ENCODE measurements at places on chromosomes 13 and 19.

GRCh38 chr13:73898276-73898675, 235.9 kb downstream of the KLF12 start:
- no peak for DNase-seq

DNA sequence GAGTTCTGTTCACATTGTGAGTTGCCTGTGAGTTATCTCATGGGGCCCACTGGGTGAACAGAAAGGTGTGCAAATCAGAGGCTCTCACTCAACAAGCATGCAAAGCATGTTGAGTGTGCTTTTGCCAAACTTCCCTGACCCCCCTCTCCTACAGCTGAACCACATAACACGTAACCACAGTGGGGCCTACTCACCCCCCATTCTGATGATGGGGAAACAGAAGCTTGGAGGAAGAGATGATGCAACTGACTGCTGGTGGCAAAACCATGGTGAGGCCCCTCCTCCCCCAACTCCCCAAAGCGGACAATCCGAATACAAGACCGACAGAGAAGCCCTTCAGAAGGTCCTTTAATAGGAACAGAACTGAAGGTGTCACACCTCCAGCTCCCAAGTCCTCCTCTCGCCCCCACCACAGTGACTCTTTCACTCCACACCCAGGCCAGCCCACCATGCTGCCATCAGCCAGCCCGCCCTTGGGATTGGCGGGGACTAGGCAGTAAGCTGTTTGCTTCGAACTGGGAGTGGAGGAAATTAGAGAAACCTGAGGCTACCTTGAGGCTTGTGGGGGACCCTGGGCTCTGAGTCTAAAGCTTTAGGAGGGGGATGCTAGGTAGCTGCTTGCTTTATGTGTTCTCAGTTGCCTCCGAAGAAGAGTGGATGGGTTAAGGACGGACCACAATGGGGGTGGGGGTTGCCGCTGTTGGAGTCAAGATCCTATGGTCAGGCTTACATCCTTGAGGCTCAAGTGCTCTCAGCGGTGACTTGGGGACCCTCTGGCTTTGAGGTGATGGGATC, 3.8 kb downstream of the ZNF784 start:
- DNase-seq = no peak

DNA sequence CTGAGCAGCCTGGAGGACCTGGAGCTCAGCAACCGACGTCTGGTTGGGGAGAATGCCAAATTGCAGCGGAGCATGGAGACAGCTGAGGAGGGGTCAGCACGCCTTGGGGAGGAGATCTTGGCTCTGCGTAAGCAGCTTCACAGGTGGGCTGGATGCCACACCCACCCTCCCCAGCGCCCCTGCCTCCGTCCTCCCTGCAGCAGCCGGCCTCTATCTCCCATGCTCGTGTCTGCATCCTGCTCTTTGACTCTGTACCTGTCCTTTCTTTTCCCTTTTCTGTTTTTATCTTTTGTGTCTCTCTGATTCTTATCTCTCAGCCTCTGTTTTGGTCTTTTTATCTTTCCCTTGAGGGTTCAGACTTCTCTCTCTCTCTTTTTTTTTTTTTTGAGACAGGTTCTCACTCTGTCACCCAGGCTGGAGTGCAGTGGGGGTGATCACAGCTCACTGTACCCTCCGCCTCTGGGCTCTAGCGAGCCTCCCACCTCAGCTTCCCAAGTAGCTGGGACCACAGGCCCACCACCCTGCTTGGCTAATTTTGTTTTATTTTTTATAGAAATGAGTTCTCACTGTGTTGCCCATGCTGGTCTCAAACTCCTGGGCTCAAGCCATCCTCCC, 10.1 kb downstream of the KASH5 start:
- no peak for DNase-seq

DNA sequence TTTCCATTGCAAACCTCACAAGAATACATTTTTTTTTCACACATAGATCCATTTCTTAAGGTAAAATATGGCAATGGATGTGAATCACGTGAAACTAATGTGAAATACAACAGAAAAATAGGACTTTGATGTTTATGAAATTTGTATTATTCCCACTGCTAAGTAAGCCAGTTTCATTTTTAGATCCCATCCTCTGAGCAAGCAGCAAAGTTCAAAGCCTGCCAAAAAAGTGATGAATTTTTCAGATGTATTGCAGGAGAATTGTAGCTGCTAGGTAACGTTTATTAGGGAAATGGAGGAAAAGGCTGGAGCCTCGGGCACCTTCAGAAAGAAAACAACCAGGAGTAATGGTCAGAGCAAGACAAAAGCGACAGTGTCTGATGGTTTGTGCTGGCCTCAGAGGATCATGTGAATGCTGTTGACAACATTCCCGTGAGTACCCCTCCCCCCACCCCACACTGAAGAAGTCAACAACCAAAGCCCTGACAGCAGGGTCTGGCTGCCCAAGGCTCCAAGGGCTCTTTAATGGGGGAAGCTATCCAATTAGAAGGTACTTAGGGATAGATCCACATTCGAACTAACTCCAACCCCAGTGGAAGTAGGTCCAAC, 95.5 kb downstream of the OXGR1 start:
- DNase-seq = no peak

- no peak for DNase-seq
Observed at GRCh38 chr19:38247126-38247525, 9.0 kb downstream of the PPP1R14A start.

GRCh38 chr19:18669524-18669817, 14.0 kb upstream of the CRTC1 start:
- DNase-seq = no peak

DNA sequence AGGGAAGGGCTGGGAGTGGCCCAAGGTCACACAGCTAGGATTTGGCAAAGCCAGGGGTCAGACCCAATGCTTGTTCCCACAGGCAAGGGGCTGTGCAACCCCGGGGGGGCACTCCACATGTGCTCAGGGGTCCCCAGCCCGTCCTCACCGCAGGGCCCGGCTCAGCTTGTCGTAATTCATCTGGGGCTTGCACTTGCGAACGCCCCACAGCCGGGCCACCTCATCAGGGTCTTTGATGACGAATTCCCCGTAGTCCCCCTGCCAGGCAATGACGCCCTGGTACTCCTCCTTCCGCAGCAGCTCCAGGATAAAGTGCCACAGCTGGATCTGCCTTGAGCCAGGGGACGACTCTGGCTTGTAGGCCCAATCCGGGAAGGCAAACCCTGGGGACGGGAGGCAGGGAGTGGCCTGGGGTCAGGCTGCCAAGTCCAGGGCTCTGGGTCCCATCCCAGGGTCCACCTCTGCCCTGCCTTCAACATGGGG, 4.7 kb downstream of the ERF start:
- DNase-seq = no peak

DNA sequence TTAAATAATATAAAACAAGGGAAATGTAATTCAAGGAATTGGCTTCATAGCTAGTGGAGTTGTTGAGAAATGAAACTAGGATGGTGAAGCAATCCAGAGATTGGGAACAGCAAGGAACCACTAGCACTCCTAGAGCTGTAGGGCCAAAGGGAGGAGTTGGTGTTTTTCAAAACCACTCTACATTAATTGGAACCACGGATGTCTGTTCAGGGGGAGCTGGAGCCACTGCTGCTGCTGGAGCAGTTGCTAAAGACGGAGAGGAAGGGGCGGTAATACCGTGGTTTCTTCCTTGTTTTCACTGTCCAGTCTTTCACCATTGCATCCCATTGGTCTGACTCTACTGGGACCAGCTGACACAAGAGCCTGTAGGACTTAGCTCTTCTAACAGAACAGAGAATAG, 8.5 kb downstream of the DNAJC15 start:
- no peak for DNase-seq

DNA sequence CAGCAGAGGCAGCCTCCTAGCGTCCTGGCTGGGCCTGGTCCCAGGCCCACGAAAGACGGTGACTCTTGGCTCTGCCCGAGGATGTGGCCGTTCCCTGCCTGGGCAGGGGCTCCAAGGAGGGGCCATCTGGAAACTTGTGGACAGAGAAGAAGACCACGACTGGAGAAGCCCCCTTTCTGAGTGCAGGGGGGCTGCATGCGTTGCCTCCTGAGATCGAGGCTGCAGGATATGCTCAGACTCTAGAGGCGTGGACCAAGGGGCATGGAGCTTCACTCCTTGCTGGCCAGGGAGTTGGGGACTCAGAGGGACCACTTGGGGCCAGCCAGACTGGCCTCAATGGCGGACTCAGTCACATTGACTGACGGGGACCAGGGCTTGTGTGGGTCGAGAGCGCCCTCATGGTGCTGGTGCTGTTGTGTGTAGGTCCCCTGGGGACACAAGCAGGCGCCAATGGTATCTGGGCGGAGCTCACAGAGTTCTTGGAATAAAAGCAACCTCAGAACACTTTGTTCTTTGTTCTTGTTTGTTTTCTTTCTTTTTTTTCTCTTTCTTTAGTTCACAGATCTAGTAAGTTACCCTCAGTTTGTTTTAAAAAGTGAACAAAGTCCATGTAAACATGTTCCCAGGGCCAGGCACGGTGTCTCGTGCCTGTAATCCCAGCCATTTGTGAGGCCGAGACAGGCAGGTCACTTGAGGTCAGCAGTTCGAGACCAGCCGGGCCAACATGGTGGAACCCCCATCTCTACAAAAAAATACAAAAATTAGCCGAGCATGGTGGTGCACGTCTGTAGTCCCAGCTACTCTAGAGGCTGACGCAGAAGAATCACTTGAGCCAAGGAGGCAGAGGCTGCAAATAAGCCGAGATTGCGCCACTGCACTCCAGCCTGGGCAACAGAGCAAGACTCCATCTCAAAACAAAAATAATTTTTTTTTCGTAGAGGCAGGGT, 10.2 kb downstream of the ANGPTL4 start:
- DNase-seq = no peak

DNA sequence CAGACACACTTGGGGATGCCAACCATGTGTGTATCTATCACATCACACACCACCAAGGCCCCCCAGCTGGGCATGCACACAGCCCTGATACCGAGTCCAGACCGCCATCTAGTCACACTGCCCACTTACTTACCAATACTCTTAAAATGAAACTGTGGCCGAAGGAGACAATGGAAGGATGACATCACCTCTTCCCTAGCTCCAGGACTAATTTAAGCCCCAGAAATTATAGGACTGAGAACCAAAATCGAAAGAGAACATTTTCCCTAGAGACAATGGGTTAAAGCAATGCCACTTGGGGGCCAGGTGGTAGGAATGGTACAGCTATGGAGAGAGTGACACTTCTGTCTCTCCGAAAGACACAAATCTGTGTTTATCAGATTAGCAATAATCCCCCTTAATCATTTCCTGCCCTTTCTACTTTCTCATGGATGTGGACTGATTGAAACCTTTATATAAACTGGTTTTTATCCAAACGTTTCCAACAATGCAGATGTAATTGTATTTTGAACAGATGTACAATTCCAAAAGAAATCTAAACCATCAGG, 663 bp upstream of the GGACT start:
- no peak for DNase-seq

DNA sequence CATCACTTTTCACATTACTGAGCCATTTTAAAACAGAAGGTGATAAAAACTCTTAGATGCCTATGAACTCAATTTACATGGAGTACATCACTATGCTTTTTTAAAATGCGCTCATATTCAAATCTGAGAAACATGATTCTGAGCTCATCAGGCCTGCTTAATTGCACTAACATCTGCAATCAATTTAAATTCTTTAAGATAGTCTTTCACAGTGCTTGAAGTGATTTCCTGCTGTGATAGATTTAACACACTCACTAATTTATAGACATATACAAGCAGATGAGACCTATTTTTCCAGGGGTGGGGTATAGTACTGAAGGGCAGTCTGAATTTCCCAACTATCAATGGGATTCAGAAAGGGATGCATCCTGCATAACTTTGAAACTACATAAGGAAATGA, 82.9 kb downstream of the DIAPH3 start:
- DNase-seq = no peak

- no peak for DNase-seq
Observed at GRCh38 chr19:31438401-31439269, 89.4 kb upstream of the TSHZ3 start.

DNA sequence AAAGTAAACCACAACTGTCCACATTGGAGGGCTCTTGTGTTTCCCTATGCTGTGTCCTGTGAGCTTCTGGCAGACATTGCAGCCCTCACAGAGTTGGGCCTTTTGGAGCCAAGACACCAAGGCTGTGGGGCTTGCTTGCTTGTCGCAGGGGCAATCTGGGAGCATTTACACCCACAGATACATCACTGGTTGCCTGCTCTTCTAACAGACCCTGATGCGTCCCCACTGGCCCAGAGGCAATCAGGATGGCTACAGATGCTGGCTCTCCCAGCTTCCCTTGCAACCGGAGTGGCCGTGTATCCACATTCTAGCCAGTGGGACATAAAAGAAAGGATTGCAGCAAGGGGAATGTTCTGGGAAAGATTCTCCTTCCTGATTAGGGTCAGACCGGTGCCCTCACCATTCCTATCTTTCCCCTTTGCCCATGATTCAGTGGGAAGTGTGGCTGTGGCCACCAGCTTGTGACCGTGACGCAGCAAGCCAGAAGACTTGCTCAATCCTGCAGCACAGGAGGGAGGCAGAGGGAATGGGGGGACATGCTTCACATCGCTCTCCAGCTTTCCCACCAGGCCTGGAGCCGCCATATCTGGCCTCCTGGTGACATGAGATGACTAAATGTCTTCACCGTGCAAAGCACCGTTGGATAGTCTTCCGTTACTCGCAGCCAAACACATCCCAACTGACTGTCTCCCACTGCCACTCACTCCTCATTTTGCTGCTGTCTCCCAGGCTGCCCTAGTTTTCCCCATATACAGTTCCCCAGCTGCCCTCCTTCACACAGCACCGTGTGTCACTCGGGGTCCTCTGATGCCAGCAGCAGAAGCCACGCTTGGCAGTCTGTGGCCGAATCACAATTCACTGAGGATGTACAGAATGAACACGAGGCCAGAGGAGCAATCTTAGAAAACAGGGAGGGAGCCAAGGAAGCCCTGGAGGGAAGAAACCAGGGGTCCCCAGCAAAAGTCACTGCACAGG, 151.0 kb downstream of the DPF1 start:
- no peak for DNase-seq

GRCh38 chr13:32060401-32060878, 28.9 kb downstream of the FRY start:
- DNase-seq = no peak

DNA sequence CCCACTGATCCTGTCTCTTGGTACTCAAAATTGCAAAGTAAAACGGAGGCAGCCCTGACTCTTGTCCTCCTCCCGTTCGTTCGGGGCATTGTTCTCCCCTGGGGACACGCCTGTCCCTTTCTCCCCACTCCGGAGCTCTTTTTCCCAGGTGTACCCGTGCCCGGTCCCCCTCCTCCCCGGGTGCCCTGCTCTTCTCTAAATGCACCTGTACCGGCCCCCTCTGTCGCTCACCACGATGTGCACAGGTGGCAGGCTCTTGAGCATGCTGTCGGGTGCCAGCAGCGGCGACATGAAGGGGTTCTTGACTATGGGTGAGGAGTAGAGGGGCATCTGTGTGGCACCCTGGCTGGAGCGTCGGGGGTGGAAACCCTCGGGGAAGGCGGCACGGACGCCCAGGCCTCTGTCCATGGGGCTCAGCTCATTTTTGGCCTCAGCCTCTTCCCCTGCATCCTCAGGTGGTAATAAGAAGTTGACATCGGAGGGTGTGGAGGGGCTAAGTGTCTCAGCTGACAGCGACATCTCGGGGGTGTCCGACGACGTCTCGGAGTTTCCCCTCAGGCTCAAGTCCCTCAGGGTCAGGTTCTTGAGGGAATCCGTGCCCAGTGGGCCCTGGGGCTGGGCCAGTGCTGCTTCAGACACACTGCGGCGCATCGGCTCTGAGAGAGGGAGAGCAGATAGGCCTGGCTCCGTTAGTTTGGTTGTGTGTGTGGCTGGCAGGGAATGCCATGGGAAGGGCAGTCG, 12.4 kb upstream of the CNFN start:
- no peak for DNase-seq
